ENCODE measurements at places on chromosomes 12 and 14.

DNA sequence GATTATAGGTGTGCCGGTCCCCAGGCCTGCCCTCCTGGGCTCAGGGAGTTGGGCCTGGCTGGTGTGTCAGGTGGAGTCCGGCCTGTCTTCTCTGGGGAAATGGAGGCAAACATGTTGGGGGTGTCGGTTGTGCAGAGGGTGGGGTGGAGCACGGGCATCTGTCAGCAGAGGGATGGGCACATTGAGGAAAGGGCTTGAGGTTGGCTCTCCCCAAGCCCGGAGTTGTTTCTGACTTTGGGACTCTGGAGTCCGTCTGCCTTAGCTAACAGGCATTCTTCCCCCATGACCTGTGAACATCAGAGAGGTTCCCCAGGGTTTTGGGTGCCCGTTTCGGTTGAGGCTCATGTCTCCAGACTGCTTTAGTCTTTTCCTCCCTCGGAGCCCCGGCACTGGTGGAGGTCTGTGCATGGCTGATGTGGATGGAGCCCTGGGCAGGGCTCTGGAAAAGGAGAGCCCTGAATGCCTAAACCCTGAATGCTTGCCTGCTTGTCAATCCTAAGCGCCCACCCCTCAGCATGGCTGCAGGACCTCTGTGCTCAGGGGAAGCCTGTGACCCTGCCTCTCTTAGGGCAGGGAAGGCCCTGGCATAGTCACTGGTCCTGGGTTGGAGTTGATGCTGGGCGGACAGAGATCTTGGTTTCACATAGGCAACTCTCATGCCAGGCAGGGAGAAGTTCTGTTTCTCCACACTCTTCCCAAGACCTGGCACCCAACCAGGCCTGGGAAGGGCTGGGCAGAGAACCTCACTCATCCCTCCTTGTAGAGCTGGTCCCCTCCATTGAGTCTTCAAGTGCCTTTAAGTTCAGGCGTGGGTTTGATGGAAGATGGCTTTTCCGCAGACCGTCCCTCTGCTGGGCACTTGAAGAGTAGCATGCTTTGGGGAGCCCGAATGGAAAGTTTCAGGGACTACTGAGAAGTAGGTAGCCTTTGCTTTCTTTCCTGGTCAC lies 12.9 kb downstream of the NYNRIN start:
- peak; percentile 27 for DNase-seq

DNA sequence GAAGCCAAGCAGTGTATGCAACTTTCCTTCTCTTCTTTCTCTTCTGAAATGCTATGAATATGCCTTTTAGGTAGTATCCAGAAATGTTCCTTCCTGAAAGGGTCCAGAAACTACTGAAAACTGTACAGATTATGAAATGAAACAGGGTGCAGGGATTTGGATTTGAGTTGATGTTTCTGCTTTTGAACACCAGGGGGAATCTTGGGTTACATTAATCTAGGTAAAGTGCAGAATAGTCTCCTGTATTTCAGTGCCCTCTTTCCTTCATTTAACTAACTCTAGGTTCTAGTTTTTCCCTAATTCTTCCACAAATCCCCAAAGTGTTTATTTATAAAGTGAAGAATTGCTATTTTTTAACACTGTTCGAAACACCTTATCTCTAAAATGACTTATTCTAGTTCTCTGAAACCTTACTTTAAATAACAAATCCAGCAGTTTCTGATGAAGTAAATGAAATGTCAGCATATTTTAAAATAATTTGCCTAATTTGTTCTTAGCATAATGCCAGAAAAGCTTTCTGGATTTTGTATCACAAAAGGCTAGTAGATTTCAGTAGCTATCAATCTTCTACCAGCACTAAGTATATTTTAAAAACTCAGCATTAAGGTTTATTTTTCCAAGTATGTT lies 111.9 kb downstream of the LRRK2 start:
- no peak for DNase-seq

DNA sequence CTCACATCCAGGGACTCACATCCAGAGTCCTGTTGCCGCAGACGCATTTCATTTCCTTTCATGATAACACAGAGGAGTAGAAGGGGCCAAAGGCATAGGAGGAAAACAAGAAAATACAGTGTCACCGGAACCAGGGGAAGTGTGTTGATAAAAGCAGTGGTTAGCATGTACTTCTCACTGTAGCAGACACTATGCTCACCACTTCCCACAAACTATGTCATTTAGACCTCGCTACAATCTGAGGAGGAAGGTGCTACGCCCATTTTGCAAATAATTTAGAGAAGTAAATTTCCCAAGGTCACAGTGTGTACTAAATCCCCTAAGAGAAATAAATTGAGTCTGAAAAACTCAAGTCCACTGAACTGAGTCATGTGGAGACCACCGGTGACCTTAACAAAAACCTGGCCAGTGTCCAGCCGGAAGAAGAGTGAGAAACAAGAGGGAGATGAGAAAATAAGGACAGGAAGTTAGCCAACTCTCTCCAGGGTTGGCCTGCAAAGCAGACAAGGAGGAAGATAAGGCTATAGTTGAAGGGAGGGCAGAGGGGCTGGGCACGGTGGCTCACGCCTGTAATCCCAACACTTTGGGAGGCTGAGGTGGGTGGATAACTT lies 25.8 kb upstream of the TMCC3 start:
- no peak for DNase-seq

GRCh38 chr14:77046721-77047120 lies 18.2 kb upstream of the IRF2BPL start:
- DNase-seq = no peak

DNA sequence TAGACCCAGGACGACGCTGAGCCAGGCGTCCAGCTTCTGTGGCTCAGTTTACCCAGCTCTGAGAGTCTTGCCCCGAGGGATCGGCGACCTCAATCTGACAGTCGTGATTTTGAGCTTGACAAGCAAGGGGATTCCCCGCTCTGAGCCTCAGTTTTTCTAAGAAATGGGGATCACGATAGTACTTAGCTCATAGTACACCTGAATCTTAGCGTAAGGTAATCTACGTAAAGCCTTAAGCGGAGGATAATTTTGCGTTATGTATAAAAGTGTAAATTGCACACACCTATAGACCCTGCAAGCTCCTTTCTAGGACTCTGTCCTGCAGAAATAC lies 285 bp downstream of the MVK start:
- DNase-seq = no peak

DNA sequence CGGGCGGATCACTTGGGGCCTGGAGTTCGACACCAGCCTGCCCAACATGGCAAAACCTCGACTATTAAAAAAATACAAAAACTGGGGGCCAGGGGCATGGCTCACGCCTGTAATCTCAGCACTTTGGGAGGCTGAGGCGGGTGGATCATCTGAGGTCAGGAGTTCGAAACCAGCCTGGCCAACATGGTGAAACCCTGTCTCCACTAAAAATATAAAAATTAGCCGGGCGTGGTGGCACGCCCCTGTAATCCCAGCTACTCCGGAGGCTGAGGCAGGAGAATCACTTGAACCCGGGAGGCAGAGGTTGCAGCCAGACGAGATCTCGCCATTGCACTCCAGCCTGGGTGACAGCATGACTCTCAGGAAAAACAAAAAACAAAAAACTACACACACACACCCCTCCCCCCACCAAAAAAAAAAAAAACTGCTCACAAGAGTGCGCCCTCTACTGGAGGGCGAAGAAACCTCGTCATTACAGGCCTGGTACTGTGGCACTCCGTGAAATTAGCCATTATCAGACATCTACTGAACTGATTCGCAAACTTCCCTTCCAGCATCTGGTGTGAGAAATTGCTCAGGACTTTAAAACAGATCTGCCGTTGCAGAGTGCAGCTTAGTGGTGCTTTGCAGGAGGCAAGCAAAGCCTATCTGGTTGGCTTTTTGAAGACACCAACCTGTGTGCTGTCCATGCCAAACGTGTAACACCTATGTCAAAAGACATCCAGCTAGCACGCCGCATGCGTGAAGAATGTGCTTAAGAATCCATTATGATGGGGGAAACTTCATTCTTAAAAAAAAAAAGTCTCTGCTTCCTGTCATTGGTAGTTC lies 7.7 kb downstream of the PPP1R3E start:
- no peak for DNase-seq

DNA sequence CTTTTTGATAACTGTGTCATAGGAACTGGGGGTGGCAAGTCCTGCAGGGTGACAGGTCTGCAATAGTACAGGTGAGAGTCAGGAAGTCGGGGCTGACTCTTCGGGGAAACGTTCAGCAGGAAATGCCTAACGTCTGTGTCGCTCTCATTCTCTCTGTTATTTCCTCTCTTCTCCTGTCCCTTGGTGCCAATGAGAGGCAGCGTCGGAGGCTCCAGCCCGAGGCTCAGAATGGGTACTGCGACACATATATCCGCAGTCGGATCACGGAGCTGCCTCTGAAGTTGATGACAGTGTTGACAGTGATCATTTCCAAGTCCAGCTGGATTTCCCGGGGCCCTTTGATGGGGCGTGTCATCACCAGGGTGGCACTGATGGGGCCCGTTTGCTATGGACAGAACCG lies 2.7 kb upstream of the TC2N start:
- DNase-seq = peak; percentile 5

DNA sequence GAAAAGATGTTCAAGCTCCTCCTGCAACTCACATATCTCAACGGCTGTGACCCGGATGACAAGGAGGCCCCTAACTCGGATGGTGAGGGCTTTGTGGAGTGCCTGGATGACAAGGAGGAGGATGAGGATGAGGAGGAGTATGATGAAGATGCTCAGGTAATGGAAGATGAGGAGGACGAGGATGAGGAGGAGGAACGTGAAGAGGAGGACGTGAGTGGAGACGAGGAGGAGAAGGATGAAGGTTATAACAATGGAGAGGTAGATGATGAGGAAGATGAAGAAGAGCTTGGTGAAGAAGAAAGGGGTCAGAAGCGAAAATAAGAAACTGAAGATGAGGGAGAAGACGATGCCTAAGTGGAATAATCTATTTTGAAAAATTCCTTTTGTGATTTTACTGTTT lies 702 bp downstream of the ANP32D start:
- no peak for DNase-seq
